ENCODE measurements at places on chromosomes 6 and 20. TPM values are rescaled to one million over a fixed set of nuclear protein-coding genes. Genes with fewer than 3 reads are reported as not detected.

- DNase-seq, result no peak
Measured at GRCh38 chr20:49207076-49207475, 12.1 kb upstream of the DDX27 start.

- DNase-seq, result peak; percentile 42
Measured at GRCh38 chr20:63553933-63554290, at the start of gene FNDC11. Gene FNDC11, plus strand, starts transcription at chr20:63554159. Its CDS starts 1,505 bp downstream, at chr20:63555664.

DNA sequence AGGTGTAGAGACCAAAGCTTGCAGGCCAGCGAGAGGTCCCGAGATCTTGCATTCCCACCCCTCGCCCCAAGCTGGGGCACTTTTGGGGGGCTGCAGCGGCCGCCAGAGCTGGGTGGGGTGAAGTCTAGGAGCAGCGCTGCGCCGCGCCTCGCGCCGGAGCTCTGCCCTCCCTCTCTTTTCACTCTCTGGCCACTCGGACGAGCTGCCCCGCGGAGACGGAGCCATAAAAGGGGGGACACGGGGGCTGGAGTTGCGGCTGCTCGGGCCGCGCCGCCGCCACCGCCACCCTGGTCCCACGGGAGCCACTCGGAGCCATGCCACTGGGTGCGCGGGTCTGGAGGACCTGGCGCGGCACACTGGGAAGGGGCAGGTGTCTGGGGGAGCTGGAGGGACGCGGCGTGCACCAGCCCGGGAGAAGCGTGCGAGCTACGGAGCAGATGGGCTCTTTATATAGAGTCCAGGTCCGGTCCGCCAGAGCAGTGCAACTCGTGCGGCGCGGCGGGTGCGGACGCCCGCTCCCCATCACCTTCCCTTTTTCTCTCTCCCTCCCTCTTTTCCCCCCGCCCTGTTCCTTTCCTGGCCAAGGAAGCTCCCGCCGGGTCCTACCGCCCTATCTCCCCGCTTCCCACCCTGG is 687 bp upstream of the HTR1B start:
- no peak for DNase-seq

DNA sequence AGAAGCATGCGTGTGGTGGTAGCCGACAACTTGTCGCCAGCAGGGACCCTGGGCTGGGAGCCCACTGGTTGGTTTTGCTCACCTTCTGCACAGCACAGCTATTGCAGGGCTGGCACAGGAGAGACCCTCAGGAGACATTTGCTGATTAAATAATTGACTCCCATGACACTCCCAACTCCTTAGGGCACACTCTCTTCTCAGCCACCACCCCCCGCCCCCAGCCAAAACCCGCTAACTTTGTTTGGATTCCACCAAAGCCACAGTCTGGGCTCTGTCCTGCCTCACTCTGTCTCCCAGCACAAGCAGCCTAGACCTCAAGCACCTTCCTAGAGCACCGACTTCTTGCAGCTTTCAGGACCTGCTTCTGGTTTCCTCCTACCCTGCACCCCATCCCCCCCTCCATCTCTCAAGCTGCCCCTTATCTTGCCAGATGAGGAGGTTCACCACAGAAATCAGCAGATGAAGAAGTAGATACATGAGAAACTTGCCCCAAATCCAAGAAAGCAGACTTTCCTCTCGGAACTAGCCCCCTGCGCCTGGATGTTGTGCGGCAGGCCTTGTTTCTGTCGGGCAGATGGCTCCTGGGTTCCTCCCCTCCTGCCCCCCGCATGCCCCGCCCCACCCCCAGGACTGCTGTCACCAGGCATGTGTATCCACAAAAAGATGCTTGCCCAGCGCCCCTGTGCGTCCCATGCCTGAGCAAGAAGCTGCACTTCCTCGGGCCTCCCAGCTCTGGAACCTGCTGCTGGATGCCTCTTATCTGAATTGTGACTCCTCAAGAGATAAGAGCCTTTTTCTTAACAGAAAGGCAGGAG is 35.0 kb upstream of the CD93 start:
- no peak for DNase-seq

GRCh38 chr6:152428126-152428525 is 209.0 kb downstream of the SYNE1 start:
- no peak for DNase-seq

DNA sequence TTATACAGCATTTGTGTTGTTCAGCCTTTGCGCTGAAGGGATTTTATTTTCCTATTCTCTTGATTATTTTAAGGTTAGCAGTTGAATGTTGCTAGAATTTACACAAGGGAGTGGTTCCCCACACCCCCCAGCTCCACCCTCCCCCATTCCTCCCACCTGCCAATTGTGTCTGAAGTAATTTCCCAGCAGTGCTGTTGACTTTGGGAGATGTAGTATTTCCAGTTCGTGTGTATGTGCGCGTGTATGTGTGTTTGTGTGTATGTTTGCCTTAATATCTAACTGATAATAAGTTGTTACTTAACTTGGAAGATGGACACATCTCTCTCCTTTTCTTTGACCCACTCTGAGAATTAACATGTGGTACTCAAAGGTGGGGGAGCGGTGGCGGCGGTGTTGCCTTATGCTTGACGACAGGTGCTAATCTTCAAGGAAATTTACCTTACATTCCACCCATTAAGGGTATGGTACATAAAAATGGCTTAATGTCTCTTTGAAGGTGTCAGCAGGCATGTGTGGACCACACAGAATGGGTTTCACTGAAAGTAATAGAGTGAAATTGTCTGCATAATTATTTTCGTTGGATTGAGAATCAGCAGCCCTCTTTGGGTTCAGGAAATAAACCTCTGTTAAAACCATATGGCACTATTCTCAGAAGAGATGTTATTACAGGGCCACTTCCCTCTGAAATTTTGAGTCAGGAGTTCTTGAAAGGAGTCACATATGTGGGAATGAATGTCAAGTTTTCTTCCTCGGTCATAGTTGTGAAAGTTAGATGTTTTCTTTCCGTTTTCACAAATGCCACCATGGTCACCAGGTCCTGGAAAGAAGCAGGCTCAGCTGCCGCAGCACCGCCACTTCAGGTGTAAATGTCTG is 95.6 kb upstream of the SUPT3H start:
- no peak for DNase-seq

GRCh38 chr6:52325695-52326471 is 36.1 kb upstream of the PAQR8 start:
- DNase-seq, result no peak

- DNase-seq, result peak; percentile 91
Measured at GRCh38 chr6:30721198-30722024, 1.3 kb downstream of the TUBB start.

DNA sequence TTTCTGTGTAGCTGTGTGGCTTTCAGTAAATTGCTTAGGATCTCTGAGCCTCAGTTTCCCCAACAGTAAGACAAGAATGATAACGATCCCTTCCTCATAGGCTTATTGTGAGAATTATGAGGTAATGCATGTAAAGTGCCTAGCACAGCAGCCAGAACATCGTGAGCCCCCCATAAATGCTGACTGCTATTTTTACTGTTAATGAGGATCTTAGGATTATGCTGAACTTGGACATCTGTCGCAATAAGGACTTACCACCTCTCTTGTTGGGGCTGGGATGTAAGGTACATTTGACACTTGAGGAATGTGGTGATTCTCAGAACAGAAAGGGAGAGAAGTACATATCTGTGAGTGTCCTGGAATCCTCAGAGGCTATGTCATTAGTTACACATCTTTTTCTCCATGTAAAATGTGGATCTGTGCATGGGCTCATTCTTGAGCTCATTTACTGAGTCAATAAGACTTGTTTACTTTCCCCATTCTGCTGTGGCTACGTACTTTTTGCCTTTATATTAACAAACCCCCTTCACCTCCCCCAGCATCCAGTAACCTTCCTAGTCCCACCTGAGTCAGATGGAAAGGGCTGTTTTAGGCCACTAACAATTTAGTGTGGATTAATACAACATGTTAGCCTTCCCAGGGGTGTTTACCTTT is 64.4 kb upstream of the PLEKHG1 start:
- DNase-seq, result no peak

DNA sequence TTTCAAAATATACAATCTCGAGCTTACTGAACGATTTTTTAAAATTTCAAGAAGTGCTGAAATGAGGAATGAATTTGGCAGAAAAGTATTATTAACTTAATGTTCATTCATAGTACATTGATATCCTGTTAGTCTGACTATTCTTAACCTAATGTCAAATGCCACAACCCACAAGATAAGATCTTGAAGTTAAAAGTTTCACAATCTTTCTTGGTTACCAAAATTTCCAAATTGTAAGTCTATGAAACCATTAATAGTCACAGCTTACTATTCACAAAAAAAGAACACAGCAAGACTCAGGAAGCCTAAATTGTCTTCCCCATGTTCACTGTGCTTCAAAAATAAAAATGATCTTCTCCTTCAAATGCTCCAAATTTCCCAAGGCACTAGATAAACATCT is 71.3 kb downstream of the HACE1 start:
- DNase-seq, result no peak

DNA sequence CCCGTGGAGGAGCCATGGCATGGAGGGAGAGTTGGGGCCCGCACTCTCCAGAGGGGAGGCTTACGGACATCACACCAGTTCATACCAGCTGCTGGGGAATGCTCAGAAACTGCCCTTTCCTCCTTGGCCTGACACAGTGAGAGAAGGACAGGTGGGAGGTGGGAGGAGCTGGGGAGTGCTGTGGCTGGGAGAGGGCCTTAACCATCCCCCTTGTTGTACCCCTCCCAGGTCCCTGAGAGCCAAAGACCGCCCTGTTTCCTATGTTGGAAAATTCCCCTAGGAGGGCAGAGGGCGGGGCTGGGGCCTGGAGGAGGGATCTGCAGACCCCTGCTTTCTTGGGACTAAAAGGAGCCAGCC is 24.1 kb downstream of the FOXP4 start:
- no peak for DNase-seq

DNA sequence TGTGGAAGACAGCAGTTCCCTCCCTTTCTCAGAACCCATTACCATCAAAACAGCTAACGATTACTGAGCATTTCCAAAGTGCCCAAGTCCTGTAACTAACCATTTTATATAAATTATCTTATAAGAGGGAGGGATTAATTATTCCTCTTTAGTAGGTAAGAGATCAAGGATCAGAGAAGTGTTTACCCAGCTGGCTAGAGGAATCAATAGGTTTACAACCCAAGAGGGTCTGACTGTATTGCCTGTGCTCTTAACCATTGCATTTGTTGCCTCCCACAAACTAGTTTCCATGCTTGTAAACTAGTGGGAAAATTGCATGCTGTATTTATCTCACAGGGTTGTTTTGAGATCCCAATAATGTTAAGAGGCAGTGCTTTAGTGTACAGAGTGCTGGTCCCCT is 3.7 kb upstream of the DBNDD2 start:
- no peak for DNase-seq

DNA sequence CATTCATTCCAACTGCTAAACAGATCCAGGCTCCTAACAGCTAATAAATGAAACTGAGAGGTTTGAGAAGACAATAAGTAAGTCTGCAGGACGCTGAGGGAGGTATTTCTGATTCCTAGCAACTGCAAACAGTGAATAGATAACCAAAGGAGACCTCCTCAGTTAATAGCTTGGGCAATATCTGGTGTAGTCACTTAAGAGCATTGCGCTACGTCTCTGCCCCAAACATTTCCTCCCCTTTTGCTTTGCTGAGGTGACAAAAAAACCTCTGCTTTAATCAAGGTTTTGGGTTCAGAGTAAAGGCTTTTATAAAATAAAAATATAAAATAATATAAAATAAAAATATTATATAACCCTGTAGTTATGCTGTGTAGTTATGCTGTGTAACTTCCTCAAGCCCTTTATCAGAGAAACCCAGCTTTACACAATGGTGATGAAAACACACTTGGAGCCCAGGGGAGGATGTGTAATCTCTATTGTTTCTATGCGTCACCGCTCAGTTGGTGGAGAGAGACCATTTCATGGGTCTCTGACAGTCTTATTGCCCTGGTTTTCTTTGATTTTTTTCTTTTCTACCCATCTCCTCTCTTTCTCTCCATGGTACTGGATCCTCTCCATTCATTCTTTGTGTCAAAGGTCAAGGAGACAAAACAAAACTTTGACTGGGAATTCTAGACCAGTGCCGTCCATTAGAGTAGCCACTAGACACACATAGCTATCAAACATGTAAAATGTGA is 18.9 kb upstream of the CALHM5 start:
- DNase-seq, result no peak

DNA sequence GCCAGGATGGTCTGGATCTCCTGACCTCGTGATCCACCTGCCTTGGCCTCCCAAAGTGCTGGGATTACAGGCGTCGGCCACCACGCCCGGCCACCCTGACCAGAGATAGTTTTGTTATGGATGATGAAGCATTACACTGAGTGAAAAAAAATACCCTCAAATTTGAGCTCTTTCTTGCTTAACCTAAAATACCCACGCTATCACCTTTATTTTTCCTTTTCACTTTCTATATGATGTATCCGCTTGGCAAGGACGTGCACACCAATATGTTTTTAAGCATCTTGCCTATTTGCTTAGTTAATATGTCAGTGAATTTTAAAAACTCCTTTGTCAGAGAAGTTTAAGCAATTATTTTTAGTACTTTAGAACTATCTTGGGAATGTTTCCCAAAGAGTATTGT is 150.4 kb downstream of the INSM1 start:
- DNase-seq, result no peak

GRCh38 chr6:57201718-57202117 is 20.4 kb downstream of the RAB23 start:
- DNase-seq, result no peak

- no peak for DNase-seq
Measured at GRCh38 chr6:152246554-152247337, 390.4 kb downstream of the SYNE1 start.

- no peak for DNase-seq
Measured at GRCh38 chr6:145787688-145788087, 26.9 kb downstream of the FBXO30 start.

- DNase-seq, result no peak
Measured at GRCh38 chr6:24464253-24465038, 24.9 kb downstream of the GPLD1 start.

DNA sequence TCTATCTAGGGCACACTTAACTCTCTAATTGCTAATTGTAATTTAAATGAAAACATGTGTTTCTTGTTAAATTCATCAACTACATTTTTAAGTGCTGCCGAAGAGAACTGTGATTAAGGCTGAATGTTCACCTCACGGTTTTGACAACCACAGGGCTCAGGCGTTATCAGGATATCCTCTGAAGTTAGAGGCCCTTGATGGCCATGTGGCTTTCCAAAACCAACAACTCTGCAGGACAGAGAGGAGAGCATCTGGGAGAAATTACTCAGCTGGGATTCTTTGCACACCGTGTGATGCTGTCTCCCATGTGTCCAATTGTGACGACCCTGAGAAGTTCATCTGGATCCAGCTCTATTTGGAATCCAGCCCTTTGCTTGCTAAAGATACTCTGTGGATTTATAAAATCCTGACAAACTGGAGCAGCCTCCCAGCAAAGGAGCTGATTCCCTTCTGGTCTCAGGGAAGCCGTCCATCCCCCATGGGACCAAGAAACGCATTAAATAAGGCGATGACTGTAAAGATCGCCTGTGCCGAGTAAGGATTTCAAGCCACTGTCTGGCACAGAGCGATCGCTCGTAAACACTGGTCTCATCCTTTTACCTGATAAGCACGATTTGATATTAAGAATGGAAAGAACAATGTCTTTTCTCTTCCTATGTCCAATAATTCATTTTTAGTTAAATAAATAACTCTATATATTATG is 401.1 kb downstream of the CD83 start:
- DNase-seq, result peak; percentile 19

GRCh38 chr6:166279393-166279679 is 28.9 kb downstream of the PRR18 start:
- no peak for DNase-seq

FOXF2 gene
- not detected for total RNA-seq

SYCP2 gene
- total RNA-seq, result 6.2 TPM

COL9A3 gene
- 1.2 TPM for total RNA-seq

MRPL14 gene
- 19.5 TPM for total RNA-seq

TCF21 gene
- total RNA-seq, result 1.5 TPM

MDN1 gene
- total RNA-seq, result 23.1 TPM

Measured in uterus (tissue), 4 donors.